ENCODE measurements at places on chromosomes 13 and 19.
A peak's percentile ranks its signal among the peaks of the same experiment; 100 is the strongest.

GRCh38 chr13:89577301-89577700 lies 1770.2 kb upstream of the MIR17HG start:
- no peak for DNase-seq

GRCh38 chr19:6868351-6868750 lies 19.0 kb upstream of the ADGRE1 start:
- DNase-seq: no peak

- peak; percentile 89 for DNase-seq
Observed at GRCh38 chr19:49691243-49692146, 579 bp downstream of the CPT1C start.

- DNase-seq: no peak
Observed at GRCh38 chr13:64186071-64186470, 2770.4 kb upstream of the PCDH20 start.

- DNase-seq: peak; percentile 74
Observed at GRCh38 chr19:41871573-41872383, 5.3 kb upstream of the CD79A start.
